ENCODE measurements at places on chromosomes 5 and 9.
A peak's percentile ranks its signal among the peaks of the same experiment; 100 is the strongest.

DNA sequence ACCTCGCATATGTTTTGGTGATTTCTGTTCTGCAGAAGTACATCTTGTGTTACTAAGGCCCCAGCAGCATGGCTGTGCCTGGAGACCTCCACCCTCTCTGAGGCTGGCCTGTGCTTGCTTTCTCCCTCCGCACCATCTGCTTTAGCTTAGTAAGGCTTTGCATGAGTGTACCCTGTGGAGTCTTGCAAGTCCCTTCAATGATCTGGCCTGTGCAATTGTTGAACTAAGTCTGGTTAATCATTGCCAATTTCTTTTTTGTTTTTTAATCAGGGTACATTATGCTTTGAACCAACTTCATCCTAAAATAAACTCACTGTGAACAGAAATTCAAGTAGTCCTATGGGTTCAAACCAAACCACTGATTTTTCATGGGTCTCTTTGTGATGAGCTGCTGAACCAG lies 32.3 kb downstream of the ACOT12 start:
- DNase-seq, result no peak

GRCh38 chr5:73544429-73545402 lies 20.7 kb downstream of the ANKRA2 start:
- no peak for DNase-seq

GRCh38 chr5:32369032-32369431 lies 56.3 kb upstream of the MTMR12 start:
- no peak for DNase-seq

- DNase-seq, result peak; percentile 72
These were observed 51.4 kb downstream of the PFDN1 start for GRCh38 chr5:140251527-140251973.

DNA sequence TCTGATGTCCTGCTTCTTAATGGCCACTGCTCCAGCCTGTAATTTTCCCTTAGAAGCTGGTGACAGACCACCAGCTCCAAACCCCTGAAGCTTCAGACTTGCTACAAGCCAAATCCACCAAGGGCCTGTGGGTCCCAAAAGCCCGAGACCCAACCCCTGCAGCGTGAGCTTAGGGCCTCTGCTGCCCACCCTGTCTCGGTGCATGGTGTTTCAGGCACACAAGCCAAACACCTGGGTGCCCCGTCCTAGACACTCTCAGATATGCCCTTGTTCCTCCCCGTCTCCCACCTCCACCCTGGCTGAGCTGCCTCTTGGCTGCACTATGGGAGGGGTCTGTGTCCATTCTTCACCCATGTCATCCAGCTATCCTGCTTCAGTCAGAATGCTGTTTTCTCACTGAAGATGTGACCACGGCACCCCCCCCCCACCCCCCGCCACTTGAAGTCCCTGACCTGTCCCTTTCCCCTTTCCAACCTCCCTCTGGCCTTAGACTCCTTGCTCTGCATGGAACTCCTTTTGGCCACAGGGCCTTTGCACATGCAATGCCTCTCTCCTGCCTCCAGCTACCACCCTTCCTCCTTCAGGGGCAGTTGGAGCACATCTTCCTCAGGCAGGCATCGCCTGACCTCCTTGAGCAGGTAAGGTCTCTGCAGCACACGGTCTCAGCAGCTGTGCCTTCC lies 55.8 kb downstream of the ZNF354C start:
- no peak for DNase-seq

DNA sequence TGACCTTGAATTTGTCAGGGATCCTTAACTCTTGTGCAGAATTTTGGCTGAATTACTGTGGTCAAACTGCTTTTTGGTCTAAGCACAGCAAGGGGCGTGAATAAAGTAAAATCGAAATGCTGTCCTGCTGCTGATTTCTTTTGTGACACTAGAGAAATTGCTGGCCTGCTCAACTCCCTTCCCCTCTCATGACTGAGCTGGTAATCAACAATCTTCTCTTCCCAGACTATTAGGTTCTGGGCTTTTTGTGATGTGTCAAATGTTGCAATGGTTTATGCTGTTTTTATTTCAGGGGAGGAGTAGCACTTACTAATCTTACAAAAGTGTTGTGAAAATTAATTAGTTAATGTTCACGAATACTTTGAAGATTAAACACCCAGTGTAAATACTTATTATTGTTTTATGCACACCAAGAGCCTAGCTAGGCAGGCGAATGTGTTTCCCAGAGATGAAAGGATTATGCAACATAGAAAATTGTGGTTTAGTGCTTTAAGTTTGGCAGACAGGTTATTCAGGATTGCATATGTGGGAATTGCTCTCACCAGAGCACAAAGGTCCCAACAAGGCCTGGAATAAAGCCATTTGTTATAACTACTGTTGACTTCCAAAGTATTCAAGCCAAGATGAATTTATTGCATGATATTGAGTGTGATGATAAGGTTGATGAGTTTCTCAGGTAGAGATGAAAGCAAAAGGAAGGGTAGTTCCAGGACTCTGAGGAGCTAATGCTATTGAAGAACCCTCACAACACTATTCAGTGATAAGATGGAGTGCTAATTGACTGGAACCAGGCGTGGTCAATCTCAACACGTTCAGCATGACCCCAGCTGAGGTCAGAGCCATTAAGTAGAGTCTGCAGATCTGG lies 280.7 kb upstream of the ZNF608 start:
- DNase-seq, result no peak

DNA sequence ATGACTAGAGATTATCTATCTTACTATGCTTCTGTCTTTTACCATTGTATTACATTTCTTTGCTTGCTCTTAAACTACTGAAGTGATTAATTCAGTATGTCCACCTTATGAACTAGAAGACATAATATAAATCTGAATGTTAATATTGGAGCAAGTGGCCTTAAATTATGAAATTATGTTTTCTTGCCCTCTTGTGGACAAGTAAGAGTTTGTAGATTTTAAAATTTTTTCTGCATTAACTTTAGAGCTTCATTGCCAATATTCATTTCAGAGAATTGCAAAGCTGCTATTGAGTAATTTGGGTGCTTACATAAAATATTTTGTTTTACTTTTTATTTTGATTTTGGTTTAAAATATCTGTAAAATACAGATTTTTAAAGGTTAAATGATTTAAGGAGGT lies 55.3 kb downstream of the RANBP17 start:
- DNase-seq, result no peak

DNA sequence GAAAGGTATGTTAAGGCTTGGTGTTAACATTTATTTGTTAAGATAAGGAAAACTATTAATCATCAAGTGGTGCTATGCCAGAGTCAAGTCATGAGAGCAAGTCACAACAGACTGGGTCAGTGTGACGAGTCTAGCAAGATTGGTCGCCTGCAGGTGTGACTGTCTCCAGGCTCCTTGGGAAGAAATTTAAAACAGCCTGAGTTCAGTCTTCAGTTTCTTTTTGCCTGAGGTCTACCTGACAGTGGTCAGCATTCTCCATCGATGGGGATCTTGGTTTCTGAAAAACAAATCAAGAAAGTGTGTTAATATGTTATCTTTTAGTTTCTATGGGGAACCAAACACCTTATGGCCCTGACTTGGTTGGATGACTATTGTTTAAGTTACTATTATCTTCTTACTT lies 56.3 kb downstream of the CETN3 start:
- no peak for DNase-seq

DNA sequence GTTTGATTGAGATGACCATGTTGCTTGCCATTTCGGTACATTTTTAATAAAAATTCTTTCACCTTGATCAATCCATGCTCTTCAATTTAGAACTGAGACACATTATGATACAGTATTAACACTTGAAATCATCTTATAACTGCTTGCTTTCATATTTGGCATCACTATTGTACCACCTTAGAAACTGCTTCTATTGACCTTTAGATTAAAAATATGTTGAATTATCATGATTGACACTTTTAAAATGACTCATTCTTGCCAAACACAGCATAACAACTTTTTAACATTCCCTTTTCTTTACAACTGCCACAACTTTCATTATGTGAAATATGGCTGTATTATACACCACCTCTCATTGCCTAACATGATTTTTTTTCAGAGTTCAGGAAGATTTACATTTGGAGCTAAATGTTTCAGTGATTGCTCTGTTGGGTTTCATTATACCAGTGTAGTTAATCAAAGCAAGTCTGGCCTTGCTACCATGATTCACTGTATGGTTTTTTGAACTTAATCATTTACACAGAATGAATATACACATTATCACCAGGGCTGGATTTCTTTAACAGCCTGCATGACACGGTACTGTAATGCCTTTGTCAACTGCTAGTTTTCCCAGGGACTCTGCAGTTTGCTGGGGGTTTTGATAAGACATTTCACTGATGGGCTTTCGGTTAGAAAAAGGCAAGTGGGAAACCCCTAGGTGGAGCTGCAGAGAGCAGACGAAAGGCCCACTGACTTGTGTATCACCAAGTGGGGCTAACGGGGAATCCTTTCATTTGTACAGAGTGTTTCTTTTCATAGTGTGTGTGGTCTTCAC lies 93.6 kb upstream of the TLE4 start:
- no peak for DNase-seq

DNA sequence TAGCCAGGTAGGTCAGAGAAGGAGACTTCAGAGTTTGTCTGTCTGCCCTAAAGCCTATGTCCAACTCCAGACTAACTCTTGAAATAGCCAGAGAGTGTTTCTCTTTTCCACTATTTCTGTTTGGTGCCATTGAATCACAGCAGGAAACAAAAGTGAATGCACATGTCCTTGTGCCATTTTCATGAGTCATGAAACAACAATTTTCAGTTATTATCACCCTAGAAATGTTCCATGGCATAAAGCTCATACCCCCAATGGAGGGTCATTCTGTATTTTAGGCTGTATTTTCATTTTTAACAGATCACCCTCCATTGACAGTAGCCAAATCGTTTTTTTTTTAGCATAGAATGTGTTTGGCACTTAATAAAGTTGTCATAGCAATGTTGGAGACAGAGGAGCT lies 124.7 kb downstream of the PAPPA start:
- no peak for DNase-seq

GRCh38 chr9:136090768-136091581 lies 4.1 kb downstream of the NACC2 start:
- DNase-seq, result no peak

- no peak for DNase-seq
These were observed 87.6 kb downstream of the UGCG start for GRCh38 chr9:111984086-111984802.

- no peak for DNase-seq
These were observed 6.1 kb upstream of the COL5A1 start for GRCh38 chr9:134635351-134636148.

DNA sequence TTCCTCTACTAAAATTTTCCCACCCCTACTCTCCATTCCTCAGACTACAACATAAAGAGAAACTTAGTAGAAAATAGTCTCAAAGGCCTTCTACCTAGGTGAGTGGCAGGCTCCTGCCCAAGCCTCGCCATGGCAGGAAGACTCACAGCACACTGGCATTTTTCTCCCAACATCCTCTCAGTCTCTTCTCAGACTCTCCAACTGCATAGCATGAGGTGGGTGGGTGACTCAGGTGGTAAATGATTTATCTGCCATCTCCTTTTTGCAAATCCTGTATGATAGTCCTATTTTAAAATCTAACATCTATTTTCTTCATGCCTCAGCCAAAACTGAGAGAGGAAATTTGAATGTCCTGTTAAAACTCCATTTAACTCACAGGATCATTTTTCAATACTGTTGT lies 33.5 kb upstream of the GRIA1 start:
- DNase-seq, result no peak

GRCh38 chr9:74125941-74126340 lies 371.2 kb upstream of the RORB start:
- DNase-seq, result no peak

DNA sequence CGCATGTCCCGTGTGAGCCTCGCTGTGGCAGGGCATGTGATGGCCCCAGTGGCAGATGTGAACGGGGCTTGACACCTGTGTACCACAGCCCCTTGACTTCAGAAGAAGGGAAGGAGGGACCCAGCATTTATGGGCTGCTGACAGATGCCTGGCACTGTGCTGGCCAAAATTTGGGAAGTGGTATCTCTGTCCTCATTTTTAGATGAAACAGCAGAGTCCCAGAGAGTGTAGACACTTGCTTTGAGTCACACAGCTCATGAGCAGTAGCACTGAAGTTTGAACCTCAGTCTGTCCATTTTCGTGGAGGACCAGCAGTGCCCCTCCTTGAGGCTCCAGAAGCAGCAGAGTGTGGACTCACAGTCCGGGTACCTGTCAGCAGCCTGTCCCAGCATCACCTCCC lies 16.5 kb downstream of the NEK6 start:
- DNase-seq, result no peak

- no peak for DNase-seq
These were observed 109.9 kb upstream of the RGMB start for GRCh38 chr5:98663521-98663920.

- DNase-seq, result no peak
These were observed 2.3 kb downstream of the KLF9 start for GRCh38 chr9:70411930-70412831.

DNA sequence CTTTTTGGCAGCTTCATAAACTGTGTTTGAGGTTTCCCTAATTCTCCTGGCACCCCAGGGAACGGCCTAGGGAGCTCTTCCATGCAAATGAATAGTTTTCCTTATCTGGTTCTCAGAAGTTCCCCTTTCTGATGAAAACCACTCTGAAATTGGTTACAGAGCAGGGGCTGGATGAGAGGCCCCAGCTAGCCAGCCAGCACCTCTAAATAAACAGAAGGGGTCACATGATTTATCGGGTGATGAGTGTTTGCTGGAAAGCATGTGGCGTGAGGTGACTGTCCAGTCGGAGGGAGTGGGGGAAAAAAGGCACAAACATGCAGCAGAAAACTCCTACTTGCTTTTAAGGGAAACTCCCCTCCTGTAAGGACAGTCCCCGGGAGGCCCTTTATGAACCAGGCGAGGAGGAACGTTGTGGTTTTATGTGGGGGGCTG lies 261.2 kb upstream of the ANKRD55 start:
- DNase-seq, result no peak

- DNase-seq, result no peak
These were observed 64.7 kb downstream of the CDC14B start for GRCh38 chr9:96554801-96555566.

DNA sequence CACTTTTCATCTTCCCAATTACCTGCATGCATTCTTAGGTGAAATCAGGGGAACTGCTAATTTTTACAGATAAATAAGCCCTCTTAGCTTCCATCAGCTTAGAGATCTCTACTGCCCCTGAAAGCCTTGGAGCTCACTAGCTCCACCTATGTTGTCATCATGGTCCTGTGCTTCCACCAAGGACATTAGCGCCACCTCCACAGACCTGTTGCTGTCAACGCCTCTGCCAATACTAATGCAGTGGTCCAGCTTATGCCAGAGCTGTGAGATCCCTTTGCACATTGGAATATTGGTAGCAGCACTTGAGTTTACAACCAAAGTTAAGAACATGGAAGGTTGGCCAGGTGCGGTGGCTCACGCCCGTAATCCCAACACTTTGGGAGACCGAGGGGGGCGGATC lies 7.7 kb upstream of the SHISAL2B start:
- DNase-seq, result no peak

DNA sequence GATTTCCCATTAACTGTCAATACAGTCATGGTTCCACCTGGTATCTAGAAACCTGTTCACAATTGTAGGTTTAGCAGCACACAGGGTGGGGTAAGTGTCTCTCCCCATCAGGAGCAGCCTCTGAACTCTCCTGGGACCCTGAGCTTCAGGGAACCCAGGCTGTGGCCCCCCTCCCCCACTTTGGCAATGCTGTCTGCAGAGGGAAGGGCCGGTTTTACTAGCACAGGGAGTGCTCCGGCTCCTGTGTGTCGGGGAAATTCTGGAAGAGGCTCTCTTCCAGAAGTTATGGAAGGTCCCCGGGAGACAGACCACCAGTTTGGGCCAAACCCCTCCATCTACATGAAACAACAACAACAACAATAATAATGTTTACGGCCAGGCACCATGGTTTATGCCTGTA lies 9.9 kb downstream of the DAB2IP start:
- no peak for DNase-seq

GRCh38 chr5:14264605-14265316 lies 121.6 kb downstream of the TRIO start:
- DNase-seq, result no peak
